Fibroblast of upper back skin (primary cell): ENCODE measurements at places on chromosomes 5 and 9.

DNA sequence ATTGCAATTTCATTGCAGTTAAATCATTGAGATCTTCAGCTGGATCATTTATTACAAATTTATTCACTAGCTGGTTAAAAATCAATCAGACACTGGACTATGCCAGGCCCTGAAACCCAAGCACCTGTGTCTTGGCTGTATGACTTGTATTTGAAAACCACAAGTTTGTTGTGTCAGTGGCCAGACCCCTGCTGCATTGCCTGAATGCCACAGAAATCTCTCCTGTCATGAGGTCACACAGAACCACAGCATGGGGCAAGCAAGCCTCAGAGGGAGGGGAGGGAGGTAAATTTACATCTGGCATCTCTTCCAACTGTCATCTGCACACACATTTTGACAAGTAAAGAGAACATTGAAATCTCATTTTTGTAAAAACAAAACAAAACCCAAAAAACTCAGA is 90.0 kb downstream of the ARRDC3 start:
- peak; percentile 59 for DNase-seq

DNA sequence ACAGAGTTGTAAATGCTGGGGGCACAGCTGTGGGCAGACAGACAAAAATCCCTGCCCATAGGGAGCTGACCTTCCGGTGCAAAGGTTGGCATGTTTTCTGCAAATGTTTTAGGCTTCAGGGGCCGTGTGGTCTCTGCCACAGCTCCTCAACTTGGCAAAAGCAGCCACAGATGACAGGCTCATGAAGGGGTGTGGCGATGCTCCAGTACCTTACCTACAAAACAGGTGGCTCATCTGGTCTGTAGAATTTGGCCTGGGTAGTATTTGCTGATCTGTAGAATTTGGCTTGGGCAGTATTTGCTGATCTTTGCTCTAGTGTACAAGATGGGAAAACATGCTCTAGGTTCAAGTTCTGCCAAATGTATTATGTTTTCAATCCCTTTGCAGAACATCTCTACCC is 283.9 kb downstream of the GADD45G start:
- DNase-seq: no peak

DNA sequence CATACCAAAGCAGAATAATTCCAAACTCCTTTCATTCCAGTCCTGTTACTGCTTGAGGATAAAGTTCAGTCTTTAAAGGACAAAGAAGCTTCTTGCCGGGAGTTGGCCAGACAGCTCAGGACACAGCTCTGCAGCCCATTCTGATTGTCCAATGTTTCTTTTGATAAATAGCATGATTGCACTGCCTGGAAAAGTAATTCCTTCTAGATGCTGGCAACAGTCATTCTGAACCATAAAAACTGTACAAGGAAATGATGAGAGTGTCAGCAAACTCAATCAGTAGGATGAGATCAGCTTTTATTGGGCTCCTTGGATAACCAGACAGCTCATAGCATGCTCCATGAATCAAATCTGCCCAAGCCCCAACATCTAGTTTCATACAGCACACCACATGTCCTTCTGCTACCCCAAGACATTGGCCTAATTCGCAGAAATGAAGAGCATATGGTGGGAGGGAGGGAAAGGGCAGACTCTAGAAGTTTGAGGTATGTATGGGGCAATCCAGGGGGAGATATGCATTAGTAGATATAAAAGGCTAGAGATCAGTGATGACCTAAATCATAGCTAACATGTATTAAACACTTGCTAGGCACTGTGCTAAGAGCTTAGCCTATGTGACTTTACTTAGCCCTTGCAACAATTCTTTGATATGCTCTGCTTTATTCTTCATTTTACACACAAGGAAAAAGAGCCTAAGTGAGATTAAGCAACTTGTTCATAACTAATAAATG is 219.9 kb upstream of the NREP start:
- DNase-seq: peak; percentile 76

DNA sequence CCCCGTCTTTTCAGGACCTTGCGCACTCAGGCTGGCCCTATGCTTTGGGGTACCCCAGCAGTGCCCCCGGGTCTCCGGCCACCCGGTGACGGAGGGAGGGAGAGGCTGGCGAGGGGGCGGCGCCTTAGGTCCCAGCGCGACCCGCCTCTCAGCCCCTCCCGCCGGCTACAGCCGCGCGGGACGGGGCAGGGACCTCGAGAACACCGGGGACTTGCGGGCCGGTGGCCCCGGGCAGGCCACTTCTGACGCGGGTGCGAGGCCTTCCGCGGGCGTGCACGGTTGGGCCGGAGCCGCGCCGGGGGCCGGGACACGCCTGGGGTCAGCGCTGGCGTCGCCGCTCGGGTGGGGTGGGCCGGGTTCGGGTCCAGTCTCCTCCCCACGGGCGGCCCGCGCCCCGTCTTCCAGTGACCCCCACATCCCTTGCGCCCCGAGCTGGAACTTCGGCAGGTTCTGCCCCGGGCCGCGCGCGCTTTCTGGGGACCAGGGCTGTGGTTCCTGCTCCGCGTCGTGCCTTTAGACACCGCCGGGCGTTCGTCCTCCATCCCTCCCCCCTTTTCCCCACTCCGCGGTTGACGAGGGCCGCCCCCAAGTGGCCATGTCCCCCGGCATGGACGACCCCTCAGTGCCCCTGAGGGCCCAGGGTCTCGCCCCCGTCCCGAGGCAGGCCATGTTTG is 3.8 kb upstream of the SQSTM1 start:
- no peak for DNase-seq

DNA sequence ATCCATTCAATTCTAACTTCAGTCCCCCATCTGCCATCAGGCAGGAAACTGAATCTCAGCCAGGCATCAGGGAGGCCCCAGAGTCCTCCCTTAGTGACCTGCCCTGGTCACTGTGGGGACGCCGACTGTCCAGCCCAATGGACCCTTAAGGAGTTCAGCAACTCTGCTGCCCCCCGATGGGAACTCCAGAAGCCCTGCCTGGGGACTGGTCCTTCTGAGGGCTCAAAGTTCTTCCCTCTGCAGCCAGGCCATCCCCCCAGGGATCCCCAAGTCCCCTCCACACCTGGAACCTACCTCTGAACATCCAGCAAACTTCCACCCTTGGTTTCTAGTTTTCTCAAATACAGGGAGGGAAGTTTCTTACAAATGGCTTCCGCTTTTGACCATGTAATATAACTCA is 76.8 kb downstream of the UBE2QL1 start:
- no peak for DNase-seq

GRCh38 chr5:73950441-73950873 is 324.5 kb downstream of the ARHGEF28 start:
- DNase-seq: peak; percentile 60

GRCh38 chr5:79378510-79379186 is 135.3 kb downstream of the HOMER1 start:
- DNase-seq: no peak

GRCh38 chr5:74464512-74465209 is 175.9 kb downstream of the ENC1 start:
- no peak for DNase-seq

GRCh38 chr5:8814105-8814504 is 731.8 kb downstream of the SEMA5A start:
- DNase-seq: no peak

DNA sequence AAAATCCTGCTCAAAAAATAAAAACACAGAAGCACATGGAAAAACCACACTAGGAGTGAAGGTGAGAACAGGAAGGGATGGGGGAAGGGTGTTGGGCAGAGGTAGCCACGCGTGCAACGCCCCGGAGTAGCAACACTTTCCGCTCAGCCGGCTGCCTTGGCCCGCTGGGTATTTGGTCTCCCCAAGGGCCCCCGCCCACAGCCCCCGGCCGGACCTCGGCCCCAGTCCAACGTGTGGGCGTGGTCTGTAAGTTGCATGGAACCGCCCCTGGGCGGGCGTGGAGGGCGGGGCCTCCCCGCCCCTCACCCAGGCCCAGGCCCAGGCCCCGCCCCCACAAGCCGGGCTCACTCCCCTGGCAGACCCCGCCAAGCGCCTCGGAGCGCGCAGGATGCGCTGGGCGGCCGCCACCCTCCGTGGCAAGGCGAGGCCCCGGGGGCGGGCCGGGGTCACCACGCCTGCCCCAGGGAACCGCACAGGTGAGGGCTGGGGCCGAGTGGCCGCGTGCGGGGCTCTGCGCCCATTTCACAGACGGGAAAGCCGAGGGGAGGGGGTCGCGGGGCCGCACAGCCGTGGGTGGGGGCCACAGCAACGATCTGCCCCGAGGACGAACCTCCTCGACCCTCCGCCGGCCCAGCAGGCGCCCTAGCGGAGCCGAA is at the start of gene SUSD3:
SUSD3 (plus strand) TSS at position 347 of the 656 bp plus-strand sequence; CDS start at position 389, 42 bp downstream.
- peak; percentile 37 for DNase-seq

GRCh38 chr5:173451031-173451430 is 122.8 kb upstream of the STC2 start:
- no peak for DNase-seq

- DNase-seq: no peak
These were observed 10.3 kb upstream of the STX17 start for GRCh38 chr9:99896119-99896518.

DNA sequence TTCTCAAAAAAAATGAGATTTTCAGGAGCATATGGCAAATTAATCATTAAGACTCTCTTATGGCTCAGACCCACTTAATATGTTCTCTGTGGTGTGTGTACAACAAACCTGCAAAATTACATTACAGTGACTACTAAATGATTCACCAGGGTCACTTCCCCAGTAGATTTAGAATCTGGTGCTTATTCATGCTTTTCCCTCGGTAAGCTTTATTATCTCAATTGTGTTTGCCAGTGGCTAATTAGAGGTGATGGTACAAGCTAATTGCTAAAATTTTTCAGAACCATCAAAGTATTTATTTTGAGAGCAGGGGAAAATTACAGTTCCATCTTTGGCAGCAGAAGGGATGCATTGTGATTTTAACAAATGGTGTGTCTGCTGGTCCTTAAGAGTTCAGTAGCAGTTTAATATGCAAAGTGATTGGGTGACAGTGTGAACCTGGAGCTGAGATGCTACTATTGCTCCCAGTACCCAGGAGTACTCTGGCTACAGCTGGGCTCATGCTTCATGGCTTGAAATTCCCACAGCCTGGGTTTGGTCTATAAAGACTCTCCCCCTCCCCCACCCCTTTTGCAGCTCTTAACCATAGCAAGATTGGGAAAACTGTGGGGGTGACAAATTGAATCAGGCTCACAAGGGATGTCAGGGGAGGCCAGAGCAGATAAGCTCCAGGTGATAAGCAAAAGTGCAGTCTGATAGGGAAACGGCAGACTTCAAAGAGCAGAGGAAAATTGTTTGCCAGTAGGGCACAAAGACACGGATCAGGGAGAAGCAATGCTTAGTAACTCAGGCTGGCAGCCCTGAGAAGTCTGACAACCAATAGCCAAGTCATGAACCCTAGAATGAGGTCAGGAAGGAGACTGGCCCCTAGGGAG is 92.8 kb upstream of the RAD23B start:
- peak; percentile 67 for DNase-seq

GRCh38 chr9:112174222-112174964 is 704 bp downstream of the SUSD1 start:
- peak; percentile 33 for DNase-seq

GRCh38 chr9:11182001-11182400 is 569.2 kb upstream of the PTPRD start:
- peak; percentile 24 for DNase-seq
